ENCODE measurements at places on chromosomes 2 and 18.

GRCh38 chr2:95574506-95574905 is 17.3 kb upstream of the TRIM43 start:
- DNase-seq = no peak

- DNase-seq = no peak
Observed at GRCh38 chr2:40396124-40396523, 55.8 kb downstream of the SLC8A1 start.

DNA sequence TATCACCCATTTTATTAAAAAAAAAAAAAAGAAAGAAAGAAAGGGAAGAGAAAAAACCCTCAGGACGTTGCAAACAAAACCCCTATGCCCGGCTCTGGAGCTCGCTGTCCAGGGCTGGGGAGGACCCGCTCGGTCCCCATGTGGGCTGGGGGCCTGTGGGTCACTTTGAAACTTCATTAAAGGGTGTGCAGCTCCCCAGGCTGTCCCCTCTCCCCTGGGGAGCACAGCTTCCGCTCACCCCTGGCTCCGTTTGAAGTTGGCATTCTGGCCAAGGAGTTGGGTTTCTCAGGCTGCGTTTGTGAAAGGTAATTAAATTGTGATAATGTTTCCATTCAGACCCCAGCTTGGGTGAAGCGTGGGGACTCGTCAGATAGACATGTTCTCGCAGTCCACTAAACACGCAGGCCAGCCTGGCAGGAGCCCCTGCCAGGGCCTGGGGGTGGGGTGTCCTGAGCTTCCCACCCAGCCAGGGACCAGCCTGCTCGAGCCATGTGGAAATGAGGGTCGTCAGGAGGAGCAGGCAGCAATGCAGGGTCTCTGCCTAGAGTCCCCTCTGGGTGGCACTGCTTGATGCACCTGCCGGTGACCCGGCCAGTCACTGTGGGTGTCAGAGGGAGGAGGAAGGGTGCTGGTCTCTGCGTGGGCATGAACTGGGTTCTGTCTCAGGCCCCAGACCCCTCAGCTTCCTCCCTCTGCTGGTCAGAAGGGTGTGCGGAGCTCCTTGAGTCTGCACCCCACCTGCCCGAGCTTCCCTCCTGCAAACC is 166.2 kb downstream of the INHBB start:
- DNase-seq = no peak

- no peak for DNase-seq
Observed at GRCh38 chr18:24052053-24052452, 37.5 kb downstream of the TTC39C start.

- no peak for DNase-seq
Observed at GRCh38 chr2:52264488-52264887, 1232.6 kb upstream of the NRXN1 start.
